PC-9 (cell line): ENCODE measurements at places on chromosomes 7 and 10.

- peak; percentile 72 for DNase-seq
These were observed 3.9 kb upstream of the IQUB start for GRCh38 chr7:123538189-123538714.

GRCh38 chr10:78454123-78454645, 420.5 kb downstream of the RPS24 start:
- no peak for DNase-seq

DNA sequence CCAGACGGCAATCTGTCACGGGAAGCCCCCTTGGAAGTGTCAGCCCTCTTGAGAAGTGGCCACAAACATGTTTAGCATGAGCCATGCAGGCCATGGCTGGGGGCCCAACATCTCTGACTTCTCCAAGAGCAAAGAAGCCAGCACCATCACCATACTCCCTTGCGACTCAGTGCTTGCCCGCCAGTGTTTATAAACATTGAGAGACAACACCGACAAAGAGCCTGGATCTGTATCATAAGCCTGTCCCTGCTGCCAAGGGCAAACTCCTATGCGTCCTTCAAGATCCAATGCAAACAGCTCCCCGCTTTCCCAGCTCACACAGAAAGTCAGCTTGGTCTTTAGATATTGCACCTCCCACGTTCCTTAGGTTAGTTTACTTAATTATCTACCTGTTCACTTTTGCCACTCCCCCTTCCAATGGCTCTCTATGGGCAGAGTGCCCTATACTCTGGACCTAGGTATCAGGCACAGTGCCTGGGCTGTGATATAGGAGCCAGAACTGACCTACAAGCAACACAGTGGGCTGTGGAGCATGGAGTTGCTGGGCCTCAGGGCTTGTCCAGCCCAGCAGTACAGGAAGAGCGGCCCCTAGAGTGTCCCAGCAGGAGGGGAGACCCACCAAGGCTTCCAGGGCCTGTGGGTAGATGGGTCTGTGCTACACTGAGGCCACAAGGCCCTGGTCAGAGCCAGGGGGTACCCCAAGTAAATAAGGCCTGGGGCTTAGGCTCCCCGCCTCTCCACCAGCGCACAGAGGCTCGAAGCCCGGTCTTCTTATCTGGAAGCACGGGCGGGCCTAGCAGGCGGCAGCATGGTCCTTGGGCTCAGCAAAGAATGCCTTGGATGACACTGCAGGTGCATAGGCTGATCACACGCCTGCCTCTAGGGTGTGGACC, 37.7 kb downstream of the CAMK2B start:
- no peak for DNase-seq

- DNase-seq = peak; percentile 68
These were observed 181.6 kb upstream of the NEBL start for GRCh38 chr10:21078410-21079329.

DNA sequence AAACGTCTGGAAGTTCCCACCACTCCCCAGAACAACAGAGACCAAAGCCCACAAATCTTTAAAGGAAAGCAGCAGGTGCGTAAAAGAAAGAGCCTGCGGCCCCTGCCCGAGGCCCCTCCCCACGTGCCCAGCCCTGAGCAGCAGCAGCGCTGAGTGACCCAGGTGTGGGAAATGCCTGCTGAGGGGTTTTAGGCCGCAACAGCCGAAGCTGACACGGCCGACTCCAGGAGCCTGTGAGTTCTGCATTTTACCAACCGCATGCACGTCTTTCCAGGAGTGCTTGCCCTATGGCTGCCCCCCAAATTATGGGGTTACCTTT, 1.6 kb upstream of the KNDC1 start:
- no peak for DNase-seq

DNA sequence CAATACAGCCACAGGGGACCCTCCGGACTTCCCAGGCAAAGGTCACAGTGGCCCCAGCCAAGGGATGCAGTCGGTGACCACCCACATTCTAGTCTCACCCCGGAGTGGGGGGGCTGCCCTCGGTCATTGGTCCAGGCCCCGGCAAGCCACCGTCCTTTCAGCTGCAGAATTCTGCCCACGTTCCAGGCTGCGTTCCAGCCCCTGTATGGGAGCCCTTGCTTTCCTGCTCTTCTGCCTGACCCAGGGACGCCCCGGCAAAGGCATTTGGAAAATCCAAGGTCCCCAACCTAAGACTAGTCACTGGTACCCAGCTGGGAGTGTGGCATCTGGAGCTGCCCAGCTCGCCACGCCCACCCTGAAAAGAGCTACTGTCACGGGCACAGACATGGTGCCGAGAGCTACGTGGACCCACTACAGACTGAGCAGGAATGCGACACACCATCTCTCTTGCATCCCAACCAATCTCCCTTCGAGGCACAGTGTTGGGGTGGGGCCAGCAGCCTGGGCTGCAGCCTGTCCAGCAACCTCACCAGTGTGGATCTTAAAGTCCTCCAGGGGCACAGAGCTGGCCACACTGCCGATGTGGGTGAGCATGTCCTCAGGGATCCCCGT, 18.6 kb downstream of the OGDHL start:
- no peak for DNase-seq

DNA sequence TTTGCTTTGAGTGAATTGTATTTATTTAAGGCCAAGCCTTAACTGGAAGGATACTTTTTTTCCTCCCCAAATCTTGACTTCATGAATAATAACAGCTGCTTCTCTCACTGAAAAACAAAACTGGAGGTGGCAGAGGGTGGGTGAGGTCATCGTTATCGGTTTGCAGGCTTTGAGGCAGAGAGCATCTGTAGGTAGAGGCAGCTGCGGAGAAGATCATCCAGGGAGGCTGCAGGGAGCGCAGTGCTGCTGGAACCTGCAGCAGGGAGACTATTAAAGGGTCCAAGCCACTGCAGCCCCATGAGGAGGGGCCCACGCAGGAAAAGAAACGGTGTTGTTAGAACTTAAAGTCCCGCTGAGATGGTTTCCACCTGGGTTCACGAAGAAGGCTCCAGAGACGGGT, 112.1 kb upstream of the SDK1 start:
- DNase-seq = no peak

GRCh38 chr7:97094284-97094930, 23.1 kb upstream of the SDHAF3 start:
- DNase-seq = no peak

DNA sequence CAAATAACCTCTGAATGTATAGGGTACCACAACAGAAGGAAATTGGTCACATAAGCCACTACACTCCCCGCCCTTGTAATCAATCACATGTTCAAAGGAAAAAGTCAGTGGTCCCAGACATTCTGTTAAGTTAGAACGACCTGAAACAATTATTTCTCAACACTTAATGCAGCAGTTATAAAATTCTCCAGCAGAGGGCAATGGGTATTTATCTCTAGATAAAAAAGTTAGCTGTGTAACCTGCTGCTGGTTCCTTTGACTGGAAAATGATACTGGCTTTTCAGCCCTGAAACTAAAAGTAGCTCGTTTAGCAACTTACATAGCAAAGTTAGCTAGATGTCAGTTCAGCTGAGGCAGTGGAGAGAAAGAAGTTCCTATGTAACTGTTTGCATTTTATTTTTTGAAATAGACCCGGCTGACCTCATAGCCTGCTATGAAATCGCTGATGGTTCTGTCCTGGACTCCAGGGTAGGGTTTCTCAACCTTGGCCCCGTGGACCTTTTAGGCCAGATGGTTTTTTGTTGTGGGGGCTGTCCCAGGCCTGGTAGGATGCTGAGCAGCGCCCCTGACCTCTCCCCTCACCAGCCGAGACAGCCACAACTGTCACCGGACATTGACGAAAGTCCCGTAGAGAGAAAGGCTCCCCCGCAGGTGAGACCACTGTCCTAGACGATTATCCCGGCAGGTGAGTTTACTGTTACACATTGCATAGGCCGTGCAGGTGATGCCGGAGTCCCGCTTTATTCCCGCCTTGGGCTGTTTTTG, 40.2 kb upstream of the PROSER2 start:
- peak; percentile 11 for DNase-seq

DNA sequence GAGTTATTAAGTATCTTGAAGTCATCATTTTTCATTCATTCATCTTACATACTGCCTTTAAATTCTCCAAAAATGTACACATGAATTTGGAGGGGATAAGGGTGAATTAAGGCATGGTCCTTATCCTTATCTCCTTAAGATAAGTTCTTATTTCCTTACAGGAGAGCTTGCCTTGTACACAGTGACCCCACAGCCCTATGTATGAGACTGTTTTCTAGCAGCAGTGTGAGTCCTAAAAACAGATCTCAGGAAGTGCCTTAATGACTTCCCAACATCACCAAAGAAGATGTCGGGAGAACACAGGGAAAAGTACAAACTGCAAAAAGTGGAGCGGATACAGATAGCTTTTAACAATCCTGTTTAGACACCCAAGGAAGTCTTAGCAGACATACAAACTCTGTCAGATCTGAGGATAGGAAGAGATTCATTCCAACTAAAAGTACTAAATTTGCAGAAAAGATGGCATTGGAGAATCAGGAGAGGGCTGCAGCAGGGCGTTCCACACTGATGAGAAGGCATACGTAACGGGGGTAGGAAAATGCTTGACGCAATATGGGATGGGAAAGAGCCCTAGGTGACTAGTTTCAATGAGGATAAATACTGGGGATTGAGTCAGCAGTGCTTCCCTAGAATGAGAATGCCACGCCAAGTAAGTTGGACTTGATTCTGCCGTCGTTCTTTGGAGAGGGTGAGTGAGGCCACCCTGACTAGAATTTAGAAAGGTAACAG, 570.2 kb downstream of the PARD3 start:
- no peak for DNase-seq

DNA sequence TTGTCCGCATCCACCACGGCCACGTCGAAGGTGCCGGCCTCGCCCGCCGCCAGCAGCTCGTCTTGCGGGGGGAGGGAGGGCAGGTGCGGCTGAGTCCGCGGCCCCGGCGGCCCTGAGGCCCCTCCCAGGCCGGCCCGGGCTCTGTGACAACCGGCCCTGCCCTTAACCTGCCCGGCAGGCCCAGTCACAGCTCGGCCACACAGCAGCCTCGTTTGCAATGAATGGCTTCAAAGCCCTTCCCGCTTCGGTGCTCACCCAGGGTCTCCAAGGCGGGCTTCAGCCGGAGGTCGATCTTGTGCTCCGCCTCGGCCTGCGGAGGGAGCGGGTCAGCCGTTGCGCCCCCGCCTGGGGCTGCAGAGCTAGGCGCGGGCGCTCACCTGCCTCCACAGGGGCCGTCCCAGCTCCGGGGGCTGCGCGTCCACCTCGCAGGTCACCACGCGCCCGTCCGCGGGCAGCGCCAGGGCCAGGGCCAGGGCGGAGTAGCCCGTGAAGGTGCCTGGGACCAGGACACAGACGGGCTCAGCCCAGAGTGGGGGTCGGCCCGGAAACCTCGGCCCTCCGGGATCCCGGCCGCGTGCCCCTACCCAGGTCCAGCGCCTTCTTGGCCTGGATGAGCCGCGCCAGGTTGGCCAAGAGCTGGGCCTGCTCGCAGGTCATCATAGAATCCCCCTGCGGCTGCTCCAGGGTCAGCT, 928 bp downstream of the COMTD1 start:
- peak; percentile 19 for DNase-seq

GRCh38 chr7:143924851-143925250, 10.2 kb upstream of the OR2F2 start:
- DNase-seq = no peak

- DNase-seq = no peak
These were observed 179.5 kb upstream of the ITGB1 start for GRCh38 chr10:33137356-33138005.
